ENCODE measurements at places on chromosomes 2 and 18.
A peak's percentile ranks its signal among the peaks of the same experiment; 100 is the strongest.

DNA sequence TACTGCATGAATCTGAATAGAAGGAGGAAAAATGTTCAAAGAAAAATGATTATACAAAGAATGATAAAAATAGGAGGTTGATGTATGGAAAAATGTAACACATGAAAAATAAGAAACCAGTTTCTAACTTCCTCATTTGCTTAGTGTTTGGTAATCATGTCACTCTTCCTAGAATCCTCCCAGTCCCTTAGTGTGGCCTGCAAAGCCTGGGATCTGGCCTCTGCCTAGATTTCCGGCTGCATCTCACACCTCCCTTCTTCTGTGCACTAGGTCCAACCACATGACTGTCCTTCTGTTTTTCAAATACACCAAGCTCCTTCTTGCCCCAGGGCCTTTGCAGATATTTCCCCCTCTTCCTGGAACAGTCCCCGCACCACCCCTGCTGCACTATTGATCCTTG is 76.8 kb upstream of the RBMS1 start:
- DNase-seq, result no peak

- DNase-seq, result no peak
Observed at GRCh38 chr18:64097497-64097896, 51.4 kb downstream of the LINC00305 start.

DNA sequence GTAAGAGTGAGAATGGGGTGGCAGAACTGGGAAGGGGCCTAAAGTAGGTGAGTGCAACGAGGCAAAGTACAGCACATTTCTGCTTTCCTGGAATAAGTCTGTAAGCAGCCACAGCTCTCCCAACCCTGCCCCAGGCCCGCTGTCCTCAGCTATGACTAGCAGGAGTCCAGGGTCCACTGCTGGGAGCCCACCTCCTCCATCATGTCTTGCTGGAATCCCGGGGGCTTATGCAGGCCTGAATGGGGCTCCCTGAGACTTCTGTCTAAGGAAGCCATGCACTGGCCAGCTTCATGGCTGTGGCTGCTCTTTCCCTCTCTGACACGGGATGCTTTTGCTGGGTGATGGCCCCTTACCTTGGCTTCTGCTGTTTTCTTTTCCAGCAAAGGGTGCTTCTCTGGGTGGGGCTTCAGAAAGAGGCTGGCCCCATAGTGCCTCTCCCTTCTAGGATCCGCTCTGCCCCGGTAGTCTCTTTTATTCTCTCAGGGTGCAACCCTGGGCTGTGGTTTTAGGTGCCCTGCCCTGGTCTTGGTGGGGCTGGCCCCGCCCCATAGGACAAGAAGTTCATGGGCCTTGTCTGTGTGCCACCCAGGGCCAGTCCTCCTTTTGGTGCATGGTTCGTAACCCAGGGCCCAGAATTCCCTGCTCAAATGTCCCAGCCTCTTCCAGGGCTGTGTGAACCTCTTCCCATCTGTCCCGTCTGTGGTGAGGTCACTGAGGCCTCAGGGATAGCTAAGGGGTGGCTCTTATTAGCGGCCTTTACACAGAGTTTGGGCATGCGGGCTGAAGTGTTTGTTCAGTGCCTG is 33.8 kb upstream of the POLE4 start:
- no peak for DNase-seq

- no peak for DNase-seq
Observed at GRCh38 chr2:232979871-232980461, 33.1 kb downstream of the NGEF start.

DNA sequence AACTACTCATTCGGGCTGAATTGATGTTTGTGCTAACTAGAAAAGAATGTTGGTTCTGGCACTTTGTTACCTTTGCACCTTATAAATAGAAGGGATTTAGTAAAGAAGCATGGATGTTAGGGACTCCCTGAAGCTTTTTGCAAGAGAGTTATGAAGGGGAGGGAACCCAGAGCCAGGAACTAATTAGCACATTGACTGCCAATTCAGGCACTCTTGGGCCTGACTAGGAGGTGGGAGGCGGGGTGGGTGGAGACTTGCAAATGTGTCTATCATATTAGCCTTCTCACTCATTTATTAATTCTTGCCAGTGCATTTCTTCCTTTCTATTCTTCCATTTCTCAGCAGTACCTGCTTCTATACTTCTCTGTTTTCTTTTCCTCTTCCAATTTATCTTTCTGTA is 1022.4 kb downstream of the TMEM182 start:
- DNase-seq, result no peak

- DNase-seq, result peak; percentile 50
Observed at GRCh38 chr2:12416600-12416999, 300.1 kb upstream of the TRIB2 start.

DNA sequence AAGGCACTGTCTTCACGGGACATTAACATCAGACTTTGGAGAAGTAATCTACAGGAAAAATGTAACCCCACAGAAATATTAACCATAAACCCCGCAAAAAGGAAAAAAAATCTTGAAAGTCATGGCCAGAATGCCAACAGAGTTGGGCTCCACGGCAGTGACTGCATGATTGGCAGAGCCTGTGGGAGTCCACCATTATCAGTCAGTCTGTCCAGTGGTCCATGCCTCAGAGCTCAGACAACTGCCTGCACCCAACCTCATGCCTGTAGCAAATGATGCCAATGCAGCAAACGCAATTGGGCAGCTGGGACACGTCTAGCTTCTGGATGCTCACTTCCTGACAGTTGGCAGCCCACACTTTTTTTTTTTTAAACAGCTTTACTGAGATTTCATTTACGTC is 5.1 kb upstream of the PPIG start:
- no peak for DNase-seq

- DNase-seq, result no peak
Observed at GRCh38 chr18:44826418-44827259, 146.0 kb downstream of the SETBP1 start.

GRCh38 chr2:20999906-21000645 is 43.8 kb downstream of the APOB start:
- no peak for DNase-seq

- no peak for DNase-seq
Observed at GRCh38 chr2:203689426-203690116, 16.9 kb upstream of the CD28 start.

GRCh38 chr18:40041951-40042350 is 1913.1 kb upstream of the PIK3C3 start:
- no peak for DNase-seq

- DNase-seq, result no peak
Observed at GRCh38 chr2:180604077-180604476, 376.3 kb upstream of the UBE2E3 start.

GRCh38 chr2:219448099-219448775 is 13.6 kb downstream of the SPEG start:
- no peak for DNase-seq

DNA sequence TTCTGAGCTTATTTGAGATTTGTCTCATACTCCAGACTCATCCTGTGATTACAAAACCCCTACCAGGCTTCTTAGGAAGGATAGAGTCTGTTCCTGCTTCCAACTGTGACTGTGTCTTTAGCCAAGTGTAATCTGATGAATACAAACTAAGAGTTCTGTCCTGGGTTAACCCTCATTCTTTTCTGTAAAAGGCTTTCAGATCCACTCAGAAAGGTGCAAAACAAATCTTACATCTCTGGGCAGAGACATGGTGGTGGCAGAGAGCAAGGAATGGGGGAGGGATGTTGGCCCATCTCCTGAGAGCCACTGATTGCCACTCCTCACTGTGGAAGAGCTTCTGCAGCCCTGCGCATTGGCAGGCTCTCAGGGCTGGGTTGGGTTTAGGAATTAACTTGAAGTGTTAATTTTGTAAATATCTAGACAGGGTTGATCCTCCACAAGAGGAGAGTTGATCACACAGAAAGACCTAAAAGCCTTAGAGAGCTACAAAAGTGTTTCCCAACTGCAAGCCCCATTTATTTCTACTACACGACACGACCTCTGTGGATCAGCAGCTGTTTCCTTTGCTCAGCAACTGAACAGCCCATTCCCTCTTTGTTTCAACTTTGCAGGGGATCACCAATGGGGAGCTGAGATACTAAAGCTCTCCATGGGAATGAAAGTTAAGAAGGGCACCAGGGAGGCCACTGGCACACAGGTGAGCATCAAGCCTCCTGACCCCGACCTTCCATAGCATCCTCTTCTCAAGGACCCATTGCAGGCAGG is 23.7 kb upstream of the SPTBN1 start:
- no peak for DNase-seq

GRCh38 chr2:105553538-105554196 is 154.8 kb upstream of the FHL2 start:
- no peak for DNase-seq

- DNase-seq, result no peak
Observed at GRCh38 chr2:147015591-147015990, 829.2 kb upstream of the ACVR2A start.

DNA sequence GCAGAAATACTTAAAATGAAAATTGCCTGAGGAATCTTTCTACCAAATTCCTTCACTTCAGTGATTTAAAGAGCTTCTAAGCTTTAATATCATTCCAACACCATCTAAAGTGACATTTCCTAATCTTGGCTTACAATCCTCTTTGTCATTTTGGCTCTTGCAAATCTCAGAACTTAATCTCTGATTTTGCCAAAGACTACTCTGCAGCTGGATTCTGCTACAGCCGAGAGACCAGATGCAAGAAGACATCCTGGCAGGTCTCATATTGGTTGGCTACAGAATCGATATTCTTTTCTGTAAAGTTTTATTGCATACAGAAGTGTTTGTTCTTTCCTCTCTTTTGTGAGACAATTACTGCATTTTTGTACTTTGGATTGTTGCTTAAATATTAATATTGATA is 716.5 kb upstream of the LRATD1 start:
- no peak for DNase-seq

GRCh38 chr2:23745068-23745725 is 181.7 kb downstream of the ATAD2B start:
- DNase-seq, result no peak

- DNase-seq, result no peak
Observed at GRCh38 chr2:200475795-200476194, 34.1 kb downstream of the KCTD18 start.

GRCh38 chr2:102269200-102269524 is 42.2 kb upstream of the IL1RL1 start:
- no peak for DNase-seq

GRCh38 chr2:230601510-230601909 is 111.1 kb upstream of the CAB39 start:
- DNase-seq, result no peak

- DNase-seq, result no peak
Observed at GRCh38 chr2:148209603-148210002, 188.7 kb downstream of the MBD5 start.

DNA sequence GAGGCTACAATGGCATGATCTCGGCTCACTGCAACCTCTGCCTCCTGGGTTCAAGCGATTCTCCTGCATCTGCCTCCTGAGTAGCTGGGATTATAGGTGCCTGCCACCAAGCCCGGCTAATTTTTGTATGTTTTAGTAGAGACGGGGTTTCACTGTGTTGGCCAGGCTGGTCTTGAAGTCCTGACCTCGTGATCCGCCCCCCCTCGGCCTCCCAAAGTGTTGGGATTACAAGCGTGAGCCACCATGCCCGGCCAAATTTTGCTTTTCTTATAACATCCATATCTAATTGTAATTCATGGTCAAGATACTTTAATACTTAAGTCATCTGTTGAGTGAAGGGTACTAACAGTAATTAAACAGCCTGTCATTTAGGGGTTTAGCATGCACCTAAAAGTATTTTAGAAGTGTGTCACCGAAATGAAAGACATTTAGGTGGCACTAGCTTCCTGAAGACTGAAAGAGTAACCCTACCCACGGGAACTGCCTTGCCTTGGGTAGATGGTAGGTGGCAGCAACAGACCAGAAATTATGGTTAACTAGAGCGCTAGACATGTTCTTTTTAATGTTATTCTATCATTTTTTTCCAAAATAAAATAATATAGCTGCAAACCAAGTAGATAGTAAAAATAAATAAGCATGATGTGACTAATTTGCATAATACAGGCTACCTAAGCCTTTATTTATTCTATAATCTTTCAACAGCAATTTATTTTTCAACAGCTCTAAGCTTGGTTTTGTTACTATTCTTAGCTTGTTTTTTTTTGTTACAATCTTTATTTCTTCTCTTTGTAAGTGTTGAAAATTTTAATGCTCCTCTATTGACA is 8.6 kb upstream of the ACYP2 start:
- DNase-seq, result peak; percentile 25

- DNase-seq, result no peak
Observed at GRCh38 chr2:179596018-179596417, 265.4 kb downstream of the ZNF385B start.

- no peak for DNase-seq
Observed at GRCh38 chr2:136905779-136906178, 140.4 kb downstream of the THSD7B start.

GRCh38 chr2:221205103-221205673 is 366.9 kb downstream of the EPHA4 start:
- DNase-seq, result no peak

DNA sequence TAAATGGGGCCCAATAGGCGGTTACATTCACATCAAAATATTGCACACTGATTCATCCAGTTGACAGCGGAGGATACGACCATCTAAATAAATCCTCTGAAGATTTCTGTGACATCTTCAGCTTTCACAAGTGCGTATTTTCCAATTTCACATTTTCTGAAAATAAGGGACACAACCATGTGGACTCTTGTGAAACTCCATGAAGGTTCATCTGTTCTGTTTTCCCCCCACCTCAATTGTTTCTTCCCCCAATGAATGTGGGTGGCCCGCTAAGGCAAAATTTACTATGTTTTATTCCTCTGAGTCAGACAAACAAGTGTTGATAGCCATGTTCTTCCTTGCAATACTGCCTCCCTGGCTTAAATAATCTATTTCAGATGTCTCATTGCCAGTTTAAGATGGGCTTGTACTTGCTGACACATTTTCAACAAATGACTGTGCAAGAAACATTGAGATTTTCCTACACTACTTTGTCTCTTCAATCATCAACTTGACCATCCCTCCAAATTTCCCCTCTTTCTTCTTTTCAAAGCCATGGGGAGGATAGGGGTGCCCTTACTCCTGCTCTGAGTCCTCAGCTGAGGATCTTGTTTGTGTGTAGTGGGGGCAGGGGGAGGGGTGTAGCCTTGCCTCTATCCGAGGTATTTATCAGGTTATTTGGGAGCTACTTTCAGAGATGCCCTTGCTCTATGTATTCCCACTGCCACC is 78.2 kb downstream of the BCL11A start:
- no peak for DNase-seq

GRCh38 chr18:35522130-35522959 is 24.6 kb upstream of the INO80C start:
- no peak for DNase-seq

DNA sequence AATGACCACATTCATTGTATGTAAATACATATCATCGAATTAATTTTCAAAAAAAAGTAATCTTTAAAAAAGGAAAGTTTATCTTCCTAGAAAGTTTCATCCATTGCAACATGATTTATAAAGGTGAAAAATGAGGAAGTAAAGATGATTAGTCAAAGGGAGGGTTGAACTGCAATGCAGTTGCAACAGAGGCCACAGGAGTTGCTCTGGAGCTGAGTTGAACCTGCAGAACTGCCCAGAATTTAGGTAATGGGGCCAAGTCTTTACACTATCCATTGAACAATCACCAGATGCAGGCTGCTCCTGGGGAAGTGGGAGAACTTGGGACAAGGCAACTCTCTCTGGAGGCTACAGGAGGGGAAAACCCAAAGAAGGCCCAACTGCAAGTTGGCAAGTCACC is 390.7 kb downstream of the METTL4 start:
- no peak for DNase-seq

GRCh38 chr18:567122-567521 is 13.1 kb upstream of the CETN1 start:
- no peak for DNase-seq
